ENCODE measurements at places on chromosomes 11 and 22. TPM values are rescaled to one million over a fixed set of nuclear protein-coding genes. Genes with fewer than 3 reads are reported as not detected.

APOBEC3G gene
- total RNA-seq: 106 TPM

DNA sequence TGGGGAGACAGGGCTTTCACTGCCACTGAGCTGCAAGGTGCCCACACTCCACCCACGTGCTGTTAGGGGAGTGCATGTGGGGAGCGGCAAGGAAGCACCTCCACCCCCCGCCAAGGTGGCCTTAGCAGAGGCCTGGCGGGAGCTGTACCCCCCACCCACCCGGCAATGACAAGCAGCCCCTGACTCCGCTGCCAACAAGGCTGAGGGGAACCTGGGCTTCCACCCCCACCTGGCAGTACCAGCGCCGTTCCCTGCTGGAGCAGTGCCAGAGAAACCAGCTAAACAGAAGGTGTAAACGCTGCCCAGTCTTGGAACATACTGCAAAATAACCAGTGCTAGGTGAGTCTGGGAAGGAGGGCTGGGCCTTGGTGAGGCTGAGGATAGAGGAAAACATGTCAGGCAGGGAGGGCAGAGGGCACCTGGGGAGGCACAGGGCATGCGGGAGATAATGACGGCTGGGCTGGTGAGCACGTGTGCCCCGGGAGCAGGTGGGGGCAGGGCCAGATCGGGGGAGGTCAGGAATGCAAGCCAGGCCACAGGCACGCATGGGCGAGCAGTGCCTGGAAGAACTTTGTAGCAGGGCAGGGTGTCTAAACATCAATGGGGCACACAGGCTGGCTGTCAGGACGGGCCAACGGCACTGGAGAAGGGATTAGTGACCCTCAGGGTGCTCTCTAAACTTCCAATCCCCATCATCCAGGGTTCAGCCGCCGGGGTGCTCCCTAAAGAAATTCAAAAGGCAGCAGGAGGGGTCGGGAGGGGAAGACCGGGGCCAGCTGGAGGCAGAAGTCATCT is 6.6 kb downstream of the CERK start:
- H3K27ac ChIP-seq: peak overlapping the region; percentile 71
- peak overlapping the region; percentile 13 for H3K4me3 ChIP-seq
- peaks cover 60% of the 10 kb centered on the region for H3K4me1 ChIP-seq
- DNase-seq: no peak

GRCh38 chr11:48022445-48022844 is 42.1 kb downstream of the PTPRJ start:
- H3K36me3 ChIP-seq: peaks cover 4% of the 10 kb centered on the region
- peaks cover 60% of the 10 kb centered on the region for H3K4me1 ChIP-seq
- H3K27me3 ChIP-seq: no peaks in the 10 kb centered on the region
- peak overlapping the region; percentile 5 for H3K27ac ChIP-seq

- no peak overlapping the region for H3K27ac ChIP-seq
- DNase-seq: no peak
- no peaks in the 10 kb centered on the region for H3K36me3 ChIP-seq
These were observed 41.0 kb downstream of the TMPRSS5 start for GRCh38 chr11:113664981-113665710.

DNA sequence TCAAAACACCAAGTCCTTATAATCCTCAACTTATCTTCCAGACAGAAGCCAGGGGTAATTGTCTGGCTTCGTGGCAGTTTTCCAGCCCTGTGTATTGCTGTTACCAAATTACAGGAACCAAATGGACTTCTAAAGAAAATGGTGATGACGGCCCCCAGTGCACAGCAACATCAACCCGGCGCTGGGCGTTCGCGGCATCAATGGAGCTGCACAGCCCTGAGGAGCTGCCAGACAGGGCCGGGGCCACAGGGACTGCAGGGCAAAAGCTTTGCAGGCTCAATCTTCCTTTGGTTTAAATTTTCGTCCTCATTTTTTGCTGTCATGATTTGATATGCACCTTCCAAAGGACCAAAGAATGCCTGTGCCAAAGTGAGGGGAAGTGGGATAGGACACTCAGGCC is 292.5 kb downstream of the BRD1 start:
- H3K4me3 ChIP-seq: no peak overlapping the region
- no peaks in the 10 kb centered on the region for H3K27me3 ChIP-seq
- DNase-seq: no peak
- no peaks in the 10 kb centered on the region for H3K4me1 ChIP-seq
- H3K27ac ChIP-seq: no peak overlapping the region

GRCh38 chr11:26948881-26949280 is 45.0 kb upstream of the FIBIN start:
- no peak overlapping the region for H3K27ac ChIP-seq
- H3K4me3 ChIP-seq: no peak overlapping the region
- DNase-seq: no peak
- no peaks in the 10 kb centered on the region for H3K27me3 ChIP-seq
- H3K36me3 ChIP-seq: no peaks in the 10 kb centered on the region

- H3K27me3 ChIP-seq: no peaks in the 10 kb centered on the region
- peaks cover 23% of the 10 kb centered on the region for H3K4me1 ChIP-seq
- DNase-seq: no peak
- no peak overlapping the region for H3K27ac ChIP-seq
These were observed 1.7 kb upstream of the CD248 start for GRCh38 chr11:66318600-66318970.

All from activated CD4-positive, alpha-beta memory T cell treated with anti-CD3 and anti-CD28 coated beads for 36 hours (primary cell).